ENCODE measurements at places on chromosomes 2 and 18. TPM values are rescaled to one million over a fixed set of nuclear protein-coding genes. Genes with fewer than 3 reads are reported as not detected.

The RESP18 gene
- not detected for polyA plus RNA-seq

The RAX gene
- polyA plus RNA-seq = not detected

The ARHGAP15 gene
- polyA plus RNA-seq = not detected

The GAREM1 gene
- polyA plus RNA-seq = 3.4 TPM

The MTCL1 gene
- 56.6 TPM for polyA plus RNA-seq

The AGXT gene
- not detected for polyA plus RNA-seq

The ZSCAN30 gene
- polyA plus RNA-seq = 14.5 TPM

The PSMA8 gene
- not detected for polyA plus RNA-seq

The CXCR1 gene
- not detected for polyA plus RNA-seq

The CTAGE1 gene
- polyA plus RNA-seq = 0.05 TPM

The EPHA4 gene
- 36.9 TPM for polyA plus RNA-seq

- DNase-seq = peak; percentile 85
Observed at GRCh38 chr2:157182834-157183396, 74.6 kb upstream of the GALNT5 start.

- no peak for DNase-seq
Observed at GRCh38 chr2:232870766-232871371, 805 bp downstream of the SNORC start.

- DNase-seq = no peak
Observed at GRCh38 chr18:13381944-13382365, 163.4 kb downstream of the LDLRAD4 start.

- no peak for DNase-seq
Observed at GRCh38 chr2:100791294-100791935, 28.5 kb upstream of the NPAS2 start.

DNA sequence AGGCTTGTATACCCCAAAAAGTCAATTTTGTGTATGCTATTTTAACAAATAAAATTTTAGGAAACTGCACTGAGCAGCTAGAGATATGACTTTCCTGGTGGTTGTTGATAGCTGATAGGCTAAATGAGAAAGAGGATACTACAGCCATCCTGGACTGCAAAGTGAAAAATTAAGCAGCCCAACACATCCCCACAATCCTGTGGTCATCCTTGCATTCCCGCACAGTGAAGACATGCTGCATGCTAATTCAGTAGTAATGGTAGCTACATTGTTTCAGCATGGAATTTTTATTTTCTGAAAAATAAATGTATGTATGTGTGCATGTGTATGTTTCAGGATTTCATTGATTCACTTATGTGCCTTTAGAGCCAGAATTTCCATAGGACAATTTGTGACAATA is 124.2 kb upstream of the CCDC68 start:
- DNase-seq = peak; percentile 11

DNA sequence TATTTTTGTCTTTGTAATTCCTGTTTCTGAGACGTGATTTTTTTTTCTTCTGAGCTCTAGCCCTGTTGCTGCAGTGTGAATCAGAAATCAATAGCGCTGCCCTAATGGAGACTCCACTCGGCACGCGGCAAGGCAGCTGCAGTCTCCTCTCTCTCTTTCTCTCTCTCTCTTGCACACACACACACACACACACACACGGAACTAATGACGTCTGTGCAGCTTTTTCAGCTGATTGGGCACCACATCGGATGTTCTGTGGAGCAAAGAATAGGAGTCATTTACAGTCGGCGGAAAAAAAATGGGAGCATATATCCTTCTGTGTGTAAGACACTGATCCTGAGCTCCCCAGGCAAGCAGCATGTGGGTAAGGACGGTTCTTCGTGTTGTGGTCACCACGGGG is 2.0 kb upstream of the MYT1L start:
- DNase-seq = no peak

- DNase-seq = no peak
Observed at GRCh38 chr2:129006135-129006886, 687.6 kb upstream of the HS6ST1 start.

- no peak for DNase-seq
Observed at GRCh38 chr2:234823196-234823876, 128.5 kb upstream of the SH3BP4 start.

GRCh38 chr2:177289824-177290628 is 25.5 kb upstream of the NFE2L2 start:
- no peak for DNase-seq

DNA sequence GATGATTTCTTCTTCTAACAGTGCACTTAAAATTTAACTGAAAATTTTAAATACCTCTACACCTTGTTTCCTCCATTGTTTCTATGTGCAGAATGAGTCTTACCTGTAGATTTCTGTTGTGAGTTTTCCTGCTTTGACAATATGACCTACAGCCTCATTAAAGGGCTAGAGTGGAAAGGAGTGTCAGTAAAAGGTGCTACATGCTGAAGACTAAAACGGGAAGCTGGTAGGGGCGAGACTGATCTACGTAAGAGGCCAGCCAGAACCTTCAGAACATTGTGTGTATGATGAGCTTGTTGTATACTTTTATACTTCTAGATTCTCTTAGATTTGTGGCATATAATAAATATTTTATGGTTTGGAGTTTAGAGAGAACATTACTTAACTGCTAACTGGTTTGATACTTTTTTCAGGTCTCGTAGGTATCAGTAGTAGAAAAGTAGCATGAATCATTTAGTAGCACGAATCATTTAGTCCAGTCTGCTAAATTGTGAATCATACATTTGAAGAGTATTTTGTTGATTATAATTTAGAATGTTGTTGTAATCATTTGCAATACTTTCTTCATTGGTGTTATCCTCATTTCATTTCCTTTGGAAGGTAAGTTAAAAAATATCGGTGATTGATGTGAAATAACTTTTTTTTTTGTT is 14.3 kb downstream of the INSIG2 start:
- DNase-seq = no peak

- DNase-seq = no peak
Observed at GRCh38 chr2:181774685-181775084, 94.4 kb upstream of the NEUROD1 start.

GRCh38 chr2:159090514-159091201 is 122.2 kb downstream of the TANC1 start:
- DNase-seq = no peak

DNA sequence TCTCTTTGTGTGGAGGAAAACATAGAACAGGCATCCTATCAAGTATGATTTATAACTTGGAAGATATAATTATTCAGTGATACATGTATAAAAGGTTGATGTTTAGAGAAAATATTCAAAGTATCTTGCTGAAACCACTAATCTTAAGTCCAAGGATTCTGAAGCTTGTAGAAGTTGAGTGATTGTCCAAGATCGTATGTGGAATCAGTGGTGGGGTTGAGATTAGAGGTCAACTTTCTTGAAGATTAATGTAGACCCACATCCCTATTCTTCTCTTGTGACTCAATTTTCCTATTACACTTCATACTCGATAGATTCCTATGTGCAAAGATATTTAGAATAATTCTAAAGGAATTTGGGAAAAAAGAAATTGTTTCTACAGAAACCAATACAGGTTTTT is 1565.9 kb upstream of the ACVR2A start:
- DNase-seq = no peak

DNA sequence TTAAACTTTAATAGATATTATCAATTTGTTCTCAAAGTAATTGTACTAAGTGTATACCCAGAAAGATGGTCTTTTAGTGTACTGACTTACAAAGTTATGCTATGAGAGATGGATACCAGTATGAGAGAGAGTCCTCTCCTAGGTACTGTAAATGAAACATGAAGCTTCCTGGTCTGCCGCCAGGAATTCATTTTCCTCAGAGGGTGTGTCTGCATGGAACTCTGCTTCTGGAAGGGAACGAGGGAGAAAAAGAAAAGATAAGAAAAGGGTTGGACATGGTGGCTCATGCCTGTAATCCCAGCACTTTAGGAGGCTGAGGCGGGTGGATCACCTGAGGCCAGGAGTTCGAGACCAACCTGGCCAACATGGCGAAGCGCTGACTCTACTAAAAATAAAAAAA is 2.2 kb upstream of the SSB start:
- no peak for DNase-seq

DNA sequence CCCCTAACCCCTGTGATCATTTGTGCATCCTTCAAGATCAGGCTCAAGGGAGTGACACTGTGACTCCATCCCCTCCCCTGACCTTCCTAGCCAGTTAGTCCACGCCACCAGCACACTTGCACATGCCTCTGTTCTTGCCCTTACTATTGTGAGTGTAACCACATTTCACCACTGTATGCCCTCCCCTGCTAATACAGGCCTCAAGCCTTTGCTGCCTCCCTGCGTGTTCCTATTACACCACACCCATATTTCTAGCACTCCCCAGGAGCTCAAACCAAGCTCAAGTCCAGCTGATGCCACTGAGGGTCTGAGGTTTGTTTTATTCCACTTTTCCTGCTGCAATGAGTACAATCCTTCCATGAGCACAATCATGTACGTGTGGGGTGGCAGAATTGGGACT is 288.9 kb upstream of the FBXO11 start:
- DNase-seq = no peak

GRCh38 chr2:7692657-7693161 is 775.5 kb downstream of the RNF144A start:
- DNase-seq = no peak

DNA sequence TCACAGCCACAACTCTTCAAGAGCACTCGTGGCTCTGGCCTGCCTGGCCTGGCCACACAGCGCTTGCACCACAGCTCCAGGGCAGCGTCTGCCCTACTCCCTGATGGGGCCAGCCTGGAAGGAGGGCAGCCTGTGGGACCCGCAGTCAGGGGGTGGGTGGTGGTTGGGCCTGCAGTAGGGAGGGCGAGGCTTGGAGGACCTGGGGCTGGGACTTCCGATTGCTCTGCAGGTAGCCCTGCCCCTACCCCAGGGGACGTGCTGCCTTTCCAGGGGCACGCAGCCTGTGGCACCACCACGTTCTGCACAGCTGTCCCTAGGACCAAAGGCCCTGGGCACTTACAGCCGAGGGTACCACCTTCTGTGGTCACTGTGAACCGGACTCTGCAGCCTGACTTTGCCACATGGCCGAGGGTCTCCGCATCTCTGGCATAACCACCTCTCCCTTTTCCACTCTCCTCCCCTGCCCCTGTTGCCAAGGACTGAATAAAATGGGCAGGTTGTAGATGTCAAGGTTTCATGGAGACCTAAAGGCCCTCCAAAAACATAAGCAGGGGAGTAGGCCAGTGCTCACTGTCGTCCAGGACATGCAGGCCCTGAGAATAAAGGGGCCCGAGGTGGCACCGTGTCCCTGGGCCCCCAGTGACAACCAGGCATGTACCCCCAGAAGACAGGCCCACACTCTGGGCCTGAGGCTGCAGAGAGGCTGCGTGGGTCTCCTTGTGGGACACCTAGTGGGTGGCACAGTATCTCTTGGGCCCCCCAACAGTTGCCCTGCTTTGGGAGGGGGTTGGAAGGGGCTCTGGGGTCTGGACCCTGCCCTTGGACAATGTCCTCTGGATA is 87.3 kb downstream of the INHBB start:
- DNase-seq = no peak

GRCh38 chr2:98376996-98377395 is 30.7 kb downstream of the CNGA3 start:
- no peak for DNase-seq

DNA sequence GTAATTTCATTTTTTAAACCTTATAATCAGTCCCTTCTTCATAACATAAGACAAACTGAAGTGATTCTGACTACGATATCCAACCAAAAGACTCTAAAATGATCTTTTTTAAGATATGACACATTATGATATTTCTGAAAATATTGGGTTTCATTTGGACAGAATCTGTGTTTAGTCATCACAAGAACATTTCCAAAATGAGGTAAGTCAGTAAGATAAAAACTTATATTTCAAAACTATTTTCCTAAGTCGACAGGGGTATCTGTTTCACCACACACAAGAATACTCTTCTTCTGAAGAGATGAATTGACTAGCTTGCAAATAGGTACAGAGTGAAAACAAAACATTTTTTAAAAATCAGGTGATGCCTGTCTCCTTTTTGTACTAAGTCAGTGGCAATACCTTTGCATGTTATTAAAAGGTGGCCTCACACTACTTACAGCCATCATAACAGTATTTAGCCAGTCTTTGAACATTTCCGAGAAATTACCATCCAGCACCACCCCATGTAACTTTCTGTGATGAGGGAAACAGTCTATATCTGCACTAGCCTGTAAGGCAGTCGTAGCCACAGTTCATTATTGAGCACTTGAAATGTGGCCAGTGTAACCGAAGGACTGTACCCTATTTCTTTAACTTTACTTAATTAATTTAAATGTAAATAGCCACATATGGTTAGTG is 13.5 kb downstream of the STK39 start:
- DNase-seq = no peak

DNA sequence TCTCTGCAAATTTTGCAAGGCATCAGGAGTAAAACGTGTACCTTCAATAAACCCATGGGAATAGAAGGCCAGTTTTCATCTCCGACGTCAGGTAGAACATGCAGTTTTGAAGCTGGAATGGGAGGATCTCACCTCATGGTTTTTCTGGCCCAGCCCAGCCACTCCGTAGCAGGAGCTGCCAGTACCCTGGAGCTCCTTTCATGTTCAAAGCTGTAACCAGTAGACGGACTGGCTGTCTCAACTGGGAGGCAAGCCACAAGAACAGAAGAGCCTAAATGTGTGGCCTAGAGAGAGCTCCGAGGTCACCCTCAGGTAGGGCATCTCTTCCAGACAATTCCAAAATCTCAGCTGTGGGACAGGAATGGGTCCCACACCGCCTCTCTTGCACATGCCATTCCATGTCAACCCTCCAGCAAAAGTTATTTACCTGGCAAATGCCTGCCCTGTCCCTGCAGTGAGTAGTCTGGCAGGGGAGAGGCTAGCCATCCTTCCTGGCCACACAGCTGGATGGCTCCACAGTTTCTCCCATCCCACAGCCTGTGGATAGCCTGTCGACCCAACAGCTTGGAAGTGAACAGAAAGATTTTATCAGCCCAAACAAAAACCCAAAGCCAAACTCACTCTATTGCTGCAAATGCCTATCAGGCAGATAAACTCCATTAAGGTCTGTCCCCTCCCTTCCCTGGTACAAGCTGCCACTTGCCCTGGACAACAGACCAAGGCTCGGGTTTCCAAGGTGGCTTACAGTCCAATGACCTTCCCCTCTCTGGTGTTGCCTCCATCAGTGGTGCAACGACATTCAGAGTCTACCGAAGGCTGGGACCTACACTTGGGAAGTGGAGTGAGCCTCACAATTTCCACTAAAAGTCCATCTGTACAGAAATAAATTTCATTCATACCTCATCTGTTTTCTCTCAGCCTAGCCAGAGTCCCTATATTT is 27.8 kb downstream of the CRACDL start:
- DNase-seq = no peak

DNA sequence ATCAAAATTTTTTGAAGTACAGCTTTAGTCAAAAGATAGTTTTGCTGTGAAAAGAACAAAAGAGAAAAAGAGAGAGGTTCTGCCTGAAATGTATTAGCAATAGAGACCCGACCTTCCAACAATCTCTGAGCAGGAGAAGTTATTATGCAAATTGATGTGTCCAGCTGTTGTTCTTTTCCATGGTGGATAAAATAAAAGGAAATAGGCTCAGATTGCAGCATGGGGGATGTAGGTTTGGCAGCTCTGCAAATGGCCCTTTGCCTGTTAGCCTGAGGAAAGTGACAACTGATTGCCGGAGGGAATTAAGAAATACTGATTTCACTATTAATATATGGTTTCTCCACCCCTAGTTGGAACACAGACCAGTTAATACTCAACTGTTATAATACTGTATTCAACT is 1283.2 kb upstream of the NXPH2 start:
- no peak for DNase-seq
